NCI-H146 (cell line): ENCODE measurements at places on chromosomes 3 and 15.
A peak's percentile ranks its signal among the peaks of the same experiment; 100 is the strongest.

- no peak for DNase-seq
Measured at GRCh38 chr3:179081885-179082284, 10.3 kb upstream of the ZMAT3 start.

- no peak for DNase-seq
Measured at GRCh38 chr3:182920515-182921084, 59.7 kb downstream of the DCUN1D1 start.

- DNase-seq = peak; percentile 43
Measured at GRCh38 chr3:115148142-115148790, 1.2 kb upstream of the ZBTB20 start.

DNA sequence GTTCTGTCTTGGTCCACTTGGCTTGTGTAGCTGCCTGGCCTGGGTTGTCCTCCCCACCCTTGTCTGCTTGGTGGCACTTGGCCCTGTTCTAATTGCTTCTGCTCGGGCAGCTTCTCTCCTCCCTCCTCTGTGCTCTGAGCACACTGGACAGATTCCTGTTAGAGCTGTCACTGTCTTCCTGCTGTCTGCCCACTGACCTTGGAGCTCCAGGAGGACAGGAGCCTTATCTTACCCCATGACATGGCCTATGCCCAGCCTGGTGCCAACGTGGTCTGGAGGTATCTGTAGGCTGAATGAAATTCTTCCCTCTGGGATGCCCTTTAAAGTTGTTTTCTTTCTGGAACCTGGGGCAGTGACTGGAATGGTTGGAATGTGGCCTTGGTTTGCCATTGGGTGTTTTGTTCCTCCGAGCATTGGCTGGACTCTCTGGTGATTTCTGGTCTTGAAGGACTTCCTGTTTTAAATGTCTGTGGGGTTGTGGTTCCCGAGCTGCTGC is 94.1 kb downstream of the FAM43A start:
- no peak for DNase-seq

DNA sequence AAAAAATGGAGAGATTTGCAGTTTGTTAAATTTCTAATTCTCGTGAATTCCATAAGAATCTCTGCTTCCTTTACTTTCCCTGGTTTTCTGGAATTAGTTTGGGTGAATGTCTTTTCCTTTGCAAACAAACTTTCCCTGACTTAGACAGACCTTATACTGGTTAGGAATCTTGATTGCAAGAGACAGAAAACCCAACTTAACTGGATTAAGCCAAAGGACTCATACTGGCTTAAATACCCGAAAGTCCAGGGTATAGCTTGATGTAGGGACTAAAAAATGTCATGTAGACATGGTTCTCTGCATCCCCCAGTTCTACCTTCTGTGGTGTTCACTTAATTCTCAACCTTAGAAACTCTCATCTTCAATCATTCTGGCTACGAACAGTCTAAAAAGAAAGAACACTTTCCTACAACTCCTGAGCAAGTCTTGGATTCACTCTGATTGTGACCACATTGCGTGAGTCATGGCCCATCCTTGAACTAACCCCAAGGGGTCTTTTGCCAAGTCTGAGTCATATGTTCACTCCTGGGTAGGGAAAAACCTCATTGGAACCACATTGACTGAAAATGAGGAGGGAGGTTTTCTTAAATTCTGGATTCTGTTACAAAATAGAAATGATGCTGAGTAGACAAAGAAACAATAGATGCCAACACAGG is 136.0 kb upstream of the DAZL start:
- no peak for DNase-seq

GRCh38 chr3:44468572-44469520 is 8.6 kb downstream of the ZNF445 start:
- DNase-seq = no peak

GRCh38 chr3:15390460-15390859 is 36.9 kb downstream of the METTL6 start:
- DNase-seq = no peak

DNA sequence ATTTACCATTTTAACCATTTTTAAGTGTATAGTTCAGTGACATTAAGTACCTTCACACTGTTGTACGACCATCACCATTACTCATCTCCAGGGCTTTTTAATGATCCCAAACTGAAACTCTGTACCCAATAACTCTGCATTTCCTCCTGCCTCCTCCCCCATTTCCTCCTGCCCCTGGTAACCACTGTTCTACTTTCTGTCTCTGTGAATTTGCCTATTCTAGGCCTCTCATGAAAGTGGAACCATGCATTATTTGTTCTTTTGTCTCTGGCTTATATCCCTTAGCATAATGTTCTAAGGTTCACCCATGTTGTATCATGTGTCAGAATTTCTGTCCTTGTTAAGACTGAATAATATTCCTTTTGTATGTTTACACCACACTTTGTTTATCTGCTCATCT is 154.2 kb downstream of the MECOM start:
- DNase-seq = no peak

- no peak for DNase-seq
Measured at GRCh38 chr15:44243829-44244228, 44.7 kb upstream of the GOLM2 start.

- no peak for DNase-seq
Measured at GRCh38 chr15:59701880-59702279, 12.8 kb upstream of the BNIP2 start.

DNA sequence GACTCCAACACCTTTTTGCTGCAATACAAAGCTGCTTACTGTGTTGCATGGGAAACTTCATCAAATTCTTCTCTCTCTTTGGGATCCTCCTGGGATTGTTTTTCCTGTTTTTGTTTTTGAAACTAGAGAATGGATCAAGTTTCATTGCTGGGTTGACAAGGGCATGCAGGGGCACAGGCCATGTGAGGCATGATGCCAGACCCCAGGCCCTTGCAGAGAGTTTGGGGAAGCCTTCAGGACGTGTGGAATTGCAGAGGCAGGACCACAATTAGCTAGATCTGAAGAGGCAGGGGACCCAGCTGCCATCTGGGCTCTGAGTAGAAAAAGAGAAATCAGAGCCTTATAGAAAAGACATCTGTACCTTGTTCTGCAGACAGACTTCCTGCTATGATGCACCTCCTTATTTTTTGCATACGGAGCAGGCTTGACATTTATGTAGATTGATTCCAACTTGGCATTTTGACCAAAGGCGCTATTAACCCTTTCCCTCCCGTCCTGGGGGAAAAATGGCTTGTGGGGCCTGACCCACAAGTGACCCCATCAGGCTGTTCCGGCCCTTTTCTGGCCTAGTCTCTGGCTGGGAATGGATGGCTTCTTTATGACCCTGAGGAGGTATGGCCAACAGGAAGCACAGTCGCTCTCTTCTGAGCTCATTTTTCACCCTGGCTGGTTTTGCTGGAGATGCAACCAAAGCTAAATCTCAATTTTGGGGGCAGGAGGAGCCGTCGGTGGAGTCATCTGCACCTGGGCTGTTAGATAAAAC is 44.3 kb upstream of the CHRNB4 start:
- no peak for DNase-seq

GRCh38 chr15:87498560-87498959 is 758.0 kb downstream of the NTRK3 start:
- DNase-seq = no peak

GRCh38 chr3:3737531-3737930 is 61.7 kb upstream of the LRRN1 start:
- no peak for DNase-seq

DNA sequence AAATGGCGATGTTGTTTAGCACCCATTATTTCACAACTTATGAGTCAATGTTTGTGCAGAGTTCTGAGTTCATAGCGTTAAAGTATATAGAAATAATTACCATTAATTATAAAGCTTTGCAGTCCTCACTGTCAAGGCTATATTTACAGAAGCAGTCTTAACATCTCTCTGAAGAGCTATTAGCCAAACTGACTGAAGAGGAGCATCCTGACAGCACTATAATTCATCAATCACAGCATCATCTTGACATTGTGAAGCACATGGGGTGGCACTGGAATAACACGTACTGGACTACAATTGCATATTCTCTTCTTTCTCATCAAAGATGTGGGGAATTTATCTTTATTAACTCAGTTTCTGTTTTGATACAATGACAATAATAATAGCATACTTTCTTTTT is 260.6 kb upstream of the MME start:
- no peak for DNase-seq

DNA sequence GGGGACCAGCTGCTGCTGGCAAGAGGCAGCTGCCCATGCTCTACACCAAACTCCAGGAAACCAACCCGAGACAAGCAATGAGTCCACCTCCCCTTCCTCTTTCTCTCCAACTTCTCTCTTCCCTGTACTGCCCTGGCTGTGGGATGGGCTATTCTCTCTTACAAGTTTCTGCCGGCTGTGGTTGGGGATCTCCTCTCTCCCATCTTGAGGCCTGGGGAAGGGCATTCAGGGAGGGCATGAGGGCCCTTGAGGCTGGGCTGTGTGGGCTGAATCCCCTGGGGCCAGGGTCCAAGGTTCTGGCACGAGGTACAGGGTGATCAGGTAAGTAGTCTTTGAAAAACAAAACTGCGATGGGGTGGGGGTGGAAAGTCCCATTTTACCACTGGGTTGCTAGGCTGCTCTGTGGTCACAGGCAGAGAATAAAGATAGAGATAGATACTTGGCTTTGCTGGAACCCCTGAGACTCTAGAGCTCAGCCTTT is 32.3 kb upstream of the CTSH start:
- no peak for DNase-seq

DNA sequence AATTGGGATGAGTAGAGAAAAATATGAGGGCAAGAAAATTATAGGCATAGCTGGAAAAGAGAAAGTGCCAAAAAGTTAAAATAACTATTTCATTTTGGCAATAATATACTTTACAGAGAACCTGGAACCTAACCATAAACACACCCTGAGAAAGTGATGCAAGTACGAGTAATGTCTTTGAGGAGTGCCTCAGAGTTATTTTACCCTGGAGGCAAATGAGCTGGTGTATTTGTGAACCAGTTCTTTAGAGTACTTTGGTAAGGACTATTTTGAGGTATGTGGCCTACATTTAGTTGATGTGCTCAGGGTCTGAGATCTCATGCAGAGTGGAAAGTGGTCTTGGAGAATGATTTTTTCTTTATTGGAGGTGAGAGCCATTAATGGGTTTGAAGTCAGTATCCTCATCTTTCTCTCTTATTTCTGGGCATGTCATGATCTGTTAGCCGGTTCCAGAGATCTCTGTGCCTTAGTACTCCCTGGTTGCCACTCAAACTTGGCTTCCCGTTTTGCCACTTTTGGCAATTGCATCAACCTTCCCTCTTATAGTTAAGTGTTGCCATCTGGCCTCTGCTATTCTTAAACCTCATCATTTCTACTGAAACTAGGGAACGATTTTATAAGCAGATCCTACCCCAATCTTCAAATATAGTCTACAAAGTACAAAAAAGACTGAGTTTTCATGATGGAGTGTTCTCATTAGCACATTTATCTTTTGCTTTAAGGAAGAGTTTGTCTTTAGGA is 145.7 kb downstream of the EPHA6 start:
- no peak for DNase-seq

DNA sequence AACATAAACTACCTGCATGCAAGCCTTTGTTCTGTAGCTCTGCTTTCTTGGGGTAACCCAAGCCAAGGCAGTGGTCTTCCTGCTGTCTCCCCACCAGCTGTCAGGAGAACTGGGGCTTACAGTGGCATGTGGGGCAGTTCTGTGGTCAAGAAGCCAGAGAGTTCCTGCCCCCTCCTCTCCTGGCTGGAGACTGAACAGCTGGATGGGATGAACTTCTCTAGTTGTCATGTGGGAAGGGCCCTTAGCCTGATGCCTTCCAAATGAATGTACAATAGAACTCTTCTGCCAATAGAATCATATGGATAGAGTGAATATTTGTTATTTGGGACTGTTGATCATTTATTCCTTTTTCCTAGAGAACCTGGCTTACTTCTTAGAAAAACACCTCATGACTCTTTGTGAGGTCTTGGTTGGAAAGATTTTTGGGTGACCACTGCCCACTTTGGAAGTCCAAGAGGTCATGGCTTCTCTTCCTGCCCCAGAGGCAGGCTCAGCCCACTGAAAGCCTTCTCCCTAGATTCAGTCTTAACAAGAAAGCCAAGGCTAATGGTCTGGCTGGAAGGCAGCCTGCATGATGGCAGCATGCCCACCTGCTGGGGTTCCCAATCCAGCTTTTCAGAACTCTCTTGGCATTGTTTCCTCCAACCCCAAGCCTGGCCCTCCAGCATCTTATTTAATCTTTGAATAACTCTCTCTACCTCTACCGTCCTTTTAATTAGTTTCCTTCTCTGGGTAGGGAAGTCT is 462.9 kb upstream of the PROK2 start:
- DNase-seq = no peak

DNA sequence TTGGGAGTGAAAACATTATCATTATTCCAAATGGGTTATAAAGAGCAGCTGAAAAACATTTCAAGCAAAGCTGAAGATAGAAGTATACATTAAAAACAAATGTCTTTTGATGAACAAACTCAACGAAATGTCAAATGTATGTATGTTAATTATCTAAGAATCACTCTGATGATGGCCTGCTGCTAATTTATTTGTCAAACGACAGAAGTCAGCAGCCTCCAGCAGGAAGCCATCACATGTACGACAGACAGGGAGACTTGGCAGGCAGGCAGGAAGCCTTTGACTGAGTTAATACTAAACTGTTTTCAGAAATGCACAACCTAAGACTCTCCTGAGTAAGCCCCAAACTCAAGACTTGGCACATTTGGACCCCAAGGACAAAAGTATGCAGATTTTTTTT is 491.1 kb downstream of the ZNF385D start:
- DNase-seq = no peak

- no peak for DNase-seq
Measured at GRCh38 chr3:72287956-72288355, 503.0 kb upstream of the PROK2 start.

GRCh38 chr3:71064291-71064955 is 519.1 kb downstream of the FOXP1 start:
- peak; percentile 43 for DNase-seq

GRCh38 chr15:71349736-71350526 is 234.7 kb downstream of the THSD4 start:
- no peak for DNase-seq

DNA sequence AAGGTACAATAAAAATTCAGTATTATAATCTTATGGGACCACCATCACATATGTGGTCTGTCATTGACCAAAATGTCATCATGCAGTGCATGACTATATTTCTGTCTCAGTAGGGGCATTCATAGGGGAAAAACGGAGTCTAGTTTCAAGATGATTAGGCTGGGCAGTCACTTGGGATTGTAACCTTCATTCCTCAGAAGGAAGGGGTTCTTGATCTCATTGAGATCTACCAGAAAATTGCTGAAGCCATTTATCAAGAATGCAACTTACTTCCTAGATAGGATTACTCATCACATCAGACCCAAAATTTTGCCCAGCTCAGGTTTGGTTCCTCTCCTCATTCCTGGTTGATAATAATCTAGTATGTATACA is 37.3 kb downstream of the BTD start:
- DNase-seq = no peak

- no peak for DNase-seq
Measured at GRCh38 chr15:47961401-47962090, 159.2 kb upstream of the SLC24A5 start.

- DNase-seq = no peak
Measured at GRCh38 chr3:1515882-1516281, 423.1 kb downstream of the CNTN6 start.

DNA sequence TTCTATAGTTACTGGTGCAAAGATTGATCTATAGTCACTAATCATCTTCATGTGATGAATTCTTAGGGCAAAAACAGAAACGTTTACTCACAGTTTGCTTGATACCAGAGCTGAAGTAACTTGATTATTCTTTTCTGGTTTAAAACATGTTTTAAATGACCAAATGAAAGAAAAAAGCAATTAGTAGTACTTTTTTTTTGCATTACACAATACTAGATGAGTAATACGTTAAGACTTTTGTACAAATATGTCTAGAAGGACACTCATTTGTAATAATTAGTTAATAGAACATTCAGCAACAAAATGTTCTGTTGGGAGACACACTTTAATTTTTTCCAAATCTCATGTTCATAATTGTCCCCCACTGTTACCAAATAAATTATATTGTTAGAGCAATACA is 523.2 kb downstream of the SOX2 start:
- DNase-seq = no peak
